ENCODE measurements at places on chromosomes 16 and 17.

DNA sequence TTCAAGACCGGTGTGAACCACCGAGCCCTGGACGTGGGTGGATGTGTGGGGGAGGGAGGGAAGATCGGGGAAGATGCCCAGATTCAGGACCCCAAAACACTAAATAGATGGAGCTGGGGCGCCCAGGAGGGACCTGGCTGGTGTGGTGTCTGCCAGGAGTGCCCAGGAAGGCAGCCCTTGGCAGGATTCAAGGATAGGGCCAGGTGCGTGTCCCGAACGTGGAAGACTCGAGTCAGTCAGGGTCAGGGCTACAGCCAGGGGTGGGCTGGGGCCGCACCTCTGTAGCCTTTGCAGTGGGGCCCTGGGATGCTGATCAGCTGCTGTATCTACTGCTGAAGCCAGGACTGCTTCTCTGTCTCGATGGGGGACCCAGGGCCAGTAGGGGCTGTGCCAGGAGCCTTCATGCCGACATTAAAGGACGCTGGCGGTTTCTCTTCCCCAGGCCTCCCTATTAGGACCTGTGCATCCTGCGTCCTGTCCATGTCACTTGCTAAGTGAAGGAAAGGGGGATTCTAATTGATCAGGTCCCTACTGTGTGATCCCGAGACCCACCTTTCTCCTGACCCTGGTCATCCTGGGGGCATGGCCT lies 13.1 kb downstream of the KDM8 start:
- H3K36me3 ChIP-seq = no peaks in the 10 kb centered on the region
- no peak for DNase-seq
- no peak overlapping the region for H3K4me3 ChIP-seq
- H3K27ac ChIP-seq = no peak overlapping the region
- H3K27me3 ChIP-seq = no peaks in the 10 kb centered on the region

GRCh38 chr17:64178011-64178825 lies 48.3 kb upstream of the ERN1 start:
- H3K36me3 ChIP-seq = peaks cover 12% of the 10 kb centered on the region
- no peak overlapping the region for H3K4me3 ChIP-seq
- DNase-seq = no peak

DNA sequence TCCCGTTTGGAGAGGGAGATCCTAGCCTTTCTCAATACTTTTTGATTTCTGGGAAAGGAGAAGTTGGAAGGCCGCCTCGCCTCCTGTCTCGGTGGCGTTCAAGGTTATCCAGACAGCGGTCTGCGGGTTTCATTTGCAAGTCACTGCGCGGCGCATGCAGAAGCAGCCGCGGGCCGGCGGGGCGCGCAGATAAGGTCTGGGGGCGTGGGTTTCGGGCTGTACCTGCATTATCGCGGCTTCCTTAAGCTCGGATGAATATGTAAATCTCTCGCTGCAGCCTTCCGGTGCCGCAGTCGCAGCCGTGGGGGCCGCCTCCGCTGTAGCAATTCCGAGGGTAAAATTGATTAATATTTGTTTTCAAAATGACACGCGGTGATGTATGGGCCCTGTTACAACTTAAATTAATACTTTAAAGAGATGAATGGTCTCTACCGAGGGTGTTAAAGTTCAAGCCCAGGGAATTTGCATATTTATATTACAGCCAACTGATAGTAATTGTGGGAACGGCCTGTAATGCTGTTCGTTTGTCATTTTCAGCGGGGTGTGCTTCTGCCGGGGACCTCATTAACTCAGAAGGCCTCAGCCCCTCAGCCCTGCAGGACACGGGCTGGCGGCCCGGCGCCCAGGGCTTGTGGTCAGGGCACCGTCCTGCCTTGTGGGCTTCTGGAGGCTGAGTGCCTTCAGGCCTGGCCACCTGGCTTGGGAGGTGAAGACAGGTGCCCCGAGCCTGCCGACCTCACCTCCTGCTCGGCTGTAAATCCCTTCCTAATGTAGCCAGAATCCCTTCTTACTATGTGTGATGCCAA lies 99.4 kb downstream of the CYLD start:
- no peak overlapping the region for H3K27ac ChIP-seq
- H3K36me3 ChIP-seq = no peaks in the 10 kb centered on the region
- H3K27me3 ChIP-seq = peaks cover 23% of the 10 kb centered on the region
- peaks cover 15% of the 10 kb centered on the region for H3K4me1 ChIP-seq
- H3K4me3 ChIP-seq = peak overlapping the region; percentile 58
- no peak for DNase-seq

DNA sequence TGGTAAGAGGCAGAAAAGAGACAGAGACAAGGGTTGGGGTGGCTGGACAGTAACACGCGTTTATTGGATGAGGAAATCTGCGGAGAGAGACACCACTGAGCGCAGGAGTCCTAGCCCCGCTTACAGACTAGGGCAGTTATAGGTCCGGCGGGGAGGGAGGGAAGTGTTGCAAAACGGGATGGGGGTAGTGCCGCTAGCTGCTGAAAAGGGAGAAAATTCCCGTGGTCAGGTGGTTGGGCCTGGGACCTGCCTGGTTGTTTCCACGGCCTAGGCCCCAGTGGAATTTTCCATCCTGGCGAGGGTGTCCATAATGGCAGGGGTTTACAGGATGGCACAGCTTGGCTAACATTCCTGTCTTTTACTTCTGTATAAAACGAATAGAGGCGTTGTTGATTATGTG lies 5.5 kb upstream of the CPHXL2 start:
- DNase-seq = no peak
- H3K27me3 ChIP-seq = no peaks in the 10 kb centered on the region
- H3K36me3 ChIP-seq = peaks cover 29% of the 10 kb centered on the region
- H3K27ac ChIP-seq = no peak overlapping the region
- no peaks in the 10 kb centered on the region for H3K4me1 ChIP-seq

GRCh38 chr17:70499067-70499786 lies 329.9 kb downstream of the KCNJ2 start:
- no peak overlapping the region for H3K27ac ChIP-seq
- no peaks in the 10 kb centered on the region for H3K36me3 ChIP-seq
- H3K4me3 ChIP-seq = no peak overlapping the region
- no peak for DNase-seq
- H3K27me3 ChIP-seq = no peaks in the 10 kb centered on the region

DNA sequence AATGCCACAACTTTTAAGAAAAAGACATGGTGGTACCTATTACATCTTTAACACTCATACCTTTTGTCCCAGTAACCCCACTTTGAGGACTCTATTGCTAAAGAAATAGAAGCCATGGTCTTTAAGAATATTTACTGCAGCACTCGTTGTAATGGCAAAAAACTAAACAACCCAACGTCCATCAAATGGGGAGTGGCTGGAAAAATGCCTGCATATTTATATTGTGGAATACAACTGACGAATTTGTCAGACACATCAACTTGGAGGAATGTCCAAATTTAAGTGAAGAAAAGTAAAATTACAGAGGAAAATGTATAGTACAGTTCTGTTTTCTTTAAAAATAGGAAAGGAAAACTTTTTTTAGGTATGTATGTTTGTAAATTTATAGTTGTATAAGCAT lies 47.8 kb downstream of the STX8 start:
- no peak for DNase-seq
- no peak overlapping the region for H3K4me3 ChIP-seq
- H3K27ac ChIP-seq = no peak overlapping the region
- H3K36me3 ChIP-seq = peaks cover 5% of the 10 kb centered on the region

GRCh38 chr16:56889206-56889605 lies 24.2 kb downstream of the SLC12A3 start:
- H3K27ac ChIP-seq = no peak overlapping the region
- no peak for DNase-seq
- H3K4me3 ChIP-seq = no peak overlapping the region
- H3K4me1 ChIP-seq = no peaks in the 10 kb centered on the region

DNA sequence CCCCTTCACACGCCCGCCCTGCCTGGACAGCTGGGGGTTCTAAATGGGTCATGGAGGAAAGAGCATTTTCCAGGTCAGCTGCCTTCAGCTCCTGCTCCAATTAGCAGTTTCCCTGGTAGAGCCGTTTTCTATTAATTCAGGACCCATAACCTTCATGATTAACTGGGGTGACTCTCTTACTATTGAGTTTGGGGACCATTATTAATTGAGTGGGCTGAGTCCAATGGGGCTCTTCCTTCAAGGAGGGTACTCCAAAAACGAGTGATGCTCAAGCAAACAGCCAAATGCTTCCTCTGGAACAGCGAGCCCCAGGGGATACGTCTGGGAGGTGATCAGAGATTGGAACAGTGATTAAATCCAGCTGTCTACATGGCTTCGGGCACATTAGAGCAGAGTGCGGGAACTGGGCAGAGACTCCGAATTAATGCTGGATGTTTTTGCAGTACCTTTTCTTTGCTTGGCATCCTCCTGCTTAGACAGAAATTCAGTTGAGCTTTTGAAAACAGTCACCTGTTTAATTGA lies 68.1 kb upstream of the CACNG3 start:
- no peak for DNase-seq
- peaks cover 10% of the 10 kb centered on the region for H3K27me3 ChIP-seq
- H3K4me1 ChIP-seq = no peaks in the 10 kb centered on the region
- no peaks in the 10 kb centered on the region for H3K36me3 ChIP-seq
- no peak overlapping the region for H3K27ac ChIP-seq
- H3K4me3 ChIP-seq = no peak overlapping the region

- no peak overlapping the region for H3K27ac ChIP-seq
- peaks cover 11% of the 10 kb centered on the region for H3K36me3 ChIP-seq
- no peak overlapping the region for H3K4me3 ChIP-seq
- DNase-seq = no peak
These were observed 15.6 kb upstream of the DDX19A start for GRCh38 chr16:70331091-70331490.

GRCh38 chr17:81221371-81221841 lies 1.4 kb downstream of the CEP131 start:
- H3K27ac ChIP-seq = peak overlapping the region; percentile 85
- peaks cover 2% of the 10 kb centered on the region for H3K27me3 ChIP-seq
- peak overlapping the region; percentile 83 for H3K4me3 ChIP-seq
- H3K4me1 ChIP-seq = peaks cover 18% of the 10 kb centered on the region

- peak overlapping the region; percentile 3 for H3K4me3 ChIP-seq
- H3K27ac ChIP-seq = peak overlapping the region; percentile 63
- H3K27me3 ChIP-seq = no peaks in the 10 kb centered on the region
- H3K4me1 ChIP-seq = peaks cover 55% of the 10 kb centered on the region
- DNase-seq = no peak
These were observed 440.6 kb downstream of the HS3ST3B1 start for GRCh38 chr17:14741491-14741890.

DNA sequence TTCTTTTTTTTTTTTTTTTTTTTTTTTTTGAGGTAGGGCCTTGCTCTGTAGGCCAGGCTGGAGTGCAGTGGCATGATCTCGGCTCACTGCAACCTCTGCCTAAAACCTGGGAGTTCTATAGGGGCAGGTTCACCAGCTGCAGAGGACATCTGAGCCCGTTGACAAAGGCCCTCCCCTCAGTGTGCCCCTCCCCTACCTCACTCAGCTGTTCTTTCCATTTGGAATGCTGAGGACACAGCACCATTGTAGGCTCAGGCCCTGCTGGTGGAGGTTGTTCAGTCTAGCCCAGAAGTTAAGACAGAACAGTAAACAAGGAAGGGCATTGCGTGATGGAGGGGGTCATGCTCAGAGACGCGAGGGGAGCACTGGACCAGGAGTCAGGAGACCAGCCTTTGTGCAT lies 21.8 kb upstream of the KIF19 start:
- no peaks in the 10 kb centered on the region for H3K36me3 ChIP-seq
- no peak overlapping the region for H3K4me3 ChIP-seq
- DNase-seq = no peak
- peaks cover 6% of the 10 kb centered on the region for H3K27me3 ChIP-seq
- H3K4me1 ChIP-seq = peaks cover 2% of the 10 kb centered on the region
- H3K27ac ChIP-seq = no peak overlapping the region

- no peak overlapping the region for H3K4me3 ChIP-seq
- no peak overlapping the region for H3K27ac ChIP-seq
- no peak for DNase-seq
- H3K27me3 ChIP-seq = peaks cover 36% of the 10 kb centered on the region
These were observed 28.4 kb upstream of the LYRM9 start for GRCh38 chr17:27921599-27921998.

DNA sequence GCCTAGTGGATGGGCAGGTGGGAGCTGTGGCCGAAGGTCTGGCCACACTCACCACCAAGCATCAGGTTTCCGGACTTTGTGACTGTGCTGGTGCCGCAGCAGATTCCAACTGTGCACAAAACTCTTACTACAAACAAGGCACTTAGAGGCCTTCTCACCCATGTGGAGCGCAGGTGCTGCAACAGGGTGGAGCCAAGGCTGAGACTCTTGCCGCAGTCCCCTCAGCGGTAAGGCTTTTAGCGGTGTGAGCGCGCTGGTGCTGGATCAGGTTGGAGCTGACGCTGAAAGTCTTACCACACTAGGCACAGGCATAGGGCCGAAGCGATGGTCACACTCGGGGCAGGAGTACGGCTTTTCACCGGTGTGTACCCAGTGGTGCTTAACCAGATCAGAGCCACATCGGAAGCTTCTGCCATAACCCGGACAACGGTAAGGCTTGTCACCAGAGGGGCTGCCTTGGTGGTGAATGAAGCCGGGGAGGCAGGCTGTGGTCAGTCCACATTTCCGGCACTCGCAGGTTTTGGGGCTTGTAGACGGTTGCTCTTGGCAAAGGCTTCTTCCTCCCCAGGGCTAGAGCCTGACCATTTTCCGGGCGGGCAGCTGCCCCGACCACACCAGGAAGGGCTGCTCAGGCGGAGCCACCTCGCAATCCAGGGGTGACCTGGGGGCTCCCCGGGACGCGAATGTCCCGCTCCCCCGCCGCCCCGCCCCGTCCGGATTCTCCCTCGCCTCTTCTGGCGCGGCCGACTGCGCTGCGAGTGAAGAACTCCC lies 1.0 kb upstream of the ARMC5 start:
- peak overlapping the region; percentile 88 for H3K4me3 ChIP-seq
- peaks cover 42% of the 10 kb centered on the region for H3K4me1 ChIP-seq
- DNase-seq = no peak
- no peaks in the 10 kb centered on the region for H3K27me3 ChIP-seq
- peaks cover 4% of the 10 kb centered on the region for H3K36me3 ChIP-seq

- H3K4me1 ChIP-seq = peaks cover 12% of the 10 kb centered on the region
- DNase-seq = no peak
- no peaks in the 10 kb centered on the region for H3K36me3 ChIP-seq
- no peak overlapping the region for H3K4me3 ChIP-seq
- H3K27me3 ChIP-seq = no peaks in the 10 kb centered on the region
- H3K27ac ChIP-seq = no peak overlapping the region
These were observed 184.2 kb downstream of the KCNJ2 start for GRCh38 chr17:70353408-70354092.

DNA sequence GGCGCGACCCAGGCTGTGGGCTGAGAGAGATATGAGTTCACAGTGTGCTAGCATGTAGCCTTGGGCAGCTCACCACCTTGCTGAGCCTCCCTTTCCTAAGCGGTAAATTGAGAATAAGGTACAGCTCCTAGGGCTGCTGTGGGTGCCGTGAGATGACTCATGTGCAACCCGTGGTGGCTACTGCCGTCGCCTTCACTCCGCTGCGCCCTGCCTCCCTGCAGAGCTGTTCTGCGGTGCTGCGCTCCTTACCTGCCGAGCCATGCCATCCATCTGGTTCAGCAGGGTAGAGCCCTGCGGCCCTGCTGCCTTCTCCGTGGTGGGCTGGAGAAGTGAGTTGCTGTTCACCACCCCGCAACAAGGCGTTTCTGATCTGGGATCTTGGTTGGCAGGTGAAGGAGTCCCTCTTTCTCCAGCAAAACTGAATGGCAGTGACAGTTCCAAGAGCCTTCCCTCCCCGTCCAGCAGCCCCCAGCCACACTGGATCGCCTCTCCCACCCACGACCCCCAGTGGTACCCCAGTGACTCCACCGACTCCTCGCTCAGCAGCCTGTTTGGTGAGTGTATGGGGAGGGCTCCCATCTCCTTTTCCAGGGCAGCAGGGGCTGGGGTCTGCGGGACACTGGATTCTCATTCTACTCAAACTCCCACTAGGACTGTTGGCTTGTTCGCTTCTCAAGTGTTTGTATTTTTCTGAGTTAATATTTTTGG lies 9.3 kb upstream of the JPT2 start:
- H3K4me3 ChIP-seq = no peak overlapping the region
- no peak for DNase-seq
- H3K27me3 ChIP-seq = no peaks in the 10 kb centered on the region
- no peaks in the 10 kb centered on the region for H3K4me1 ChIP-seq
- H3K36me3 ChIP-seq = peaks cover 19% of the 10 kb centered on the region
- H3K27ac ChIP-seq = no peak overlapping the region
